ENCODE measurements at places on chromosomes 4 and X.

- DNase-seq, result no peak
Observed at GRCh38 chr4:71833232-71833900, 49.5 kb upstream of the GC start.

- no peak for DNase-seq
Observed at GRCh38 chrX:150038986-150039599, 100.8 kb upstream of the EOLA2 start.

GRCh38 chr4:108042927-108043326 lies 53.2 kb downstream of the HADH start:
- no peak for DNase-seq

GRCh38 chrX:80807606-80807991 lies 2.1 kb downstream of the BRWD3 start:
- DNase-seq, result no peak

- DNase-seq, result peak; percentile 72
Observed at GRCh38 chr4:149370785-149371420, 444.7 kb downstream of the IQCM start.

All from neural progenitor cell (in vitro differentiated cells).